NCI-H1417 treated with DMSO at 0.1 percent for 48 hours (cell line): ENCODE measurements at places on chromosomes 2 and 18.

- no peak for DNase-seq
These were observed 1.5 kb downstream of the GALR1 start for GRCh38 chr18:77250926-77251729.

DNA sequence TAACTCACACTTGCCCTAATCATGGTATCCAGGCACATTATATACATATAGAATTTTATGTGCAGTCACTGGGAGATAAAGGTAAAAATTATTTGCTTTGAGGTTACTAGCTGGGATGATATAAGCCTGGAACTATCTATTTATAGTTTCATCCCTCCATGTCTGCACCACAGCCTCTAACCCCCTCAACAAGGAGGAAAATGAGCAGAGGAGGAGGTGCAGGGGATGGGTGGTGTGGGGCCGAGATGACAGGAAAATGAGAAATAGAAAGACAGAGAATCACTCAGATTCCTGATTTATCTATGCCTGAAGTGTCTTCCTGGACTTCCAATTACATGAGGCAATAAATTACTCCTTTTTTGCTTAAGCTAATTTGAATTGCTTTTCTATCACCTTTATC is 145.2 kb downstream of the PIK3C3 start:
- DNase-seq = no peak

- DNase-seq = no peak
These were observed 142.7 kb upstream of the DOK6 start for GRCh38 chr18:69257861-69258458.

- no peak for DNase-seq
These were observed 124.0 kb downstream of the PKP4 start for GRCh38 chr2:158580760-158581159.

DNA sequence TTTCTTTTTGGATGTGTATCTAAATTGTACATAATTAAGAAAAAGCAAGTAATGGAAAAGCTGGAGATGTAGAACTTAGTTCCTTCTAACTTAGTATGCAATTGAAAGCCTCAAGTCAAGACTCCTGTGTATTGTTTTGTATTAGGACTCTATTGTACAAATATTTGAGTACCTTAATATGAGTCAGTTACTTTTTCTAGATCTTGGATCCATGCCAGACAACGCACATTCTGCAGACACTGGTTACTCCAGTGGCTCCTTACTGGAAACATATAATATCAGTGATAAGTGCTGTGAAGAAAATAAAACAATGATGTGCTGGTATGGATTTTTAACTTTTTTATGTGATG is 1.5 kb downstream of the SLC39A10 start:
- DNase-seq = no peak

GRCh38 chr2:234366891-234367290 is 130.0 kb downstream of the ARL4C start:
- no peak for DNase-seq

DNA sequence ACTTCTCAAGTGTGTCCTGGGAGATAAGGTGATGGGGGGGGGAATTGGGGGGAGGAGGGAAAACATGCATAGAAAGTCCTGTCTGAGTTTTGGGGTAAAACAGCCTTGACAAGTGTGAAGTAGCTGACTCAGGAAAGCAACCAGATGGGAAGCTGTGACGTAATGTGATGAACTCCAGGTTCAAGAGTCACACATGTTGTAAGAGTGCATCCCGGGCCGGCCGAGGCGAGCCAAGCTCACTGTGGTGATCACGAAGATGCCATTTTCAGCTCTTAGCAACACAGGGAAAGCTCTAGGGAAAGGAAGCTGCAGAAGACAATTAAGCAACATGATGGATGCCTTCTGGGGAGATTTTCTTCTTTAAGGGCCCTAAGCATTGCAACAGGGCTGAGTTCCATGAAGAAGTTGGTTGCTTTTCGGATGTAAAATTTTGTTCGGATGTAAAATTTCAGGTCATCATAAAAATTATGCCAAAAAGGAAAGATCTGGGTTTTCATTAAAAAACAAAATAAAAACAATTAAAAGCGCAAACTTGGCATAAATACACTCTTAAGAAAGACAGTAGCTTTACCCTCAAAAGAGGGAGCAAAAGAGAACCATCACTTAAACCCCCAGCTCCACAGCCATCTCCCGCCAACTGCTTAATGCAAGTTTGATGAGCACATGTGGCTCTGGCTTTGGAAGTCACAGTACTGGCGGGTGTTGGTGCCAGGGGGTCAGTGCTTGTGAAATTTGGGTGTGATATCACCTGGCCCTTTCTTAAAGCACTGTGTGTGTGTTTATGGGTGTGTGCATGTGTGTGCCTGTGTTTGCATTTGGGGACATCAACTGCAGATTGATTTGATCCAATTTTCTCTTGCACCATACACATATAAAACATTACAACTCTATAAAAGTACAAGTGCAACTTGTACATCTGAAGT is 19.1 kb downstream of the SERTAD2 start:
- DNase-seq = no peak

- no peak for DNase-seq
These were observed 146.5 kb upstream of the LGALSL start for GRCh38 chr2:64307421-64307820.

DNA sequence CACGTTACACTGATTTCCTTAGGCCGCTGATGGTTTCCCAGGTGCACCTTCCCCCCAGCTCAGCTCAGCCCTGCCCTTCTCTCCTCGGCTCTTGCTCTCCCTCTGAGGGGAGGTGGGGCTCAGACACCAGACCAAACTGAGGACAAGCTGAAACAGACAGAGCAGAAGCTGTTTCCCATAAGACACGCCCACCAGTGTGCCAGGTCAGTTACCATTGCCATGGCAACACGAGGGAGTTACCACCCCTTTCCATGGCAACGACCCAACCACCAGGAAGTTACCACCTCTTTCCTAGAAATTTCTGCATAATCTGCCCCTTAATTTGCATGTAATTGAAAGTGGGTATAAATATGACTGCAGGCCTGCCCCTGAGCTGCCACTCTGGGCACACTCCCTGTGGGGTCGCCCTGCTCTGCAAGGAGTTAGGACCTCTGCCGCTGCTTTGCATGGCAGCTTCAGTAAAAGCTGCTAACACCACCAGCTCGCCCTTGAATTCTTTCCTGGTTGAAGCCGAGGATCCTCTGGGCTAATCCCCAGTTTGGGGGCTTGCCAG is 120.9 kb upstream of the SMIM21 start:
- no peak for DNase-seq

DNA sequence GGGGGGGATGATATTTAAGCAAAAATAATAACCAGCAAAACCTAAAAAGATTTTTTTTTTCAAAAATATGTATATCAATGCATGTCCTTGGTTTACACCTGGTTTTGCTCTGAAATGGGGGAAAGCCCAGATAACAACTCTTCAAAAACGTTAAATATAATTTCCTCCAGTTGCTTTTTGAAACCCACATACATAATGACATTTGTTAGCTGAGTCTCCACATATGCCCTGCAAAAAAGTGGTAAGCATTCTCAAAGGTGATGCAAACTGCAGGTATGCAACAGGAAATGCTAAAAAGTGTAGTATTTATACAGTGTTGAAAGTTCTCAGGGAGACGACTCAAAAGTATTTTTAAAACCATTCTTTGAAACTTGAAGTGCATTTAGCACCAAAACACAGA is 258.6 kb downstream of the ZEB2 start:
- DNase-seq = no peak

GRCh38 chr2:10377747-10378085 is 70.4 kb downstream of the ODC1 start:
- no peak for DNase-seq

- DNase-seq = no peak
These were observed 98.0 kb upstream of the SLC14A2 start for GRCh38 chr18:45517181-45517741.
